ENCODE measurements at places on chromosomes 3 and 15. TPM values are rescaled to one million over a fixed set of nuclear protein-coding genes. Genes with fewer than 3 reads are reported as not detected.

DNA sequence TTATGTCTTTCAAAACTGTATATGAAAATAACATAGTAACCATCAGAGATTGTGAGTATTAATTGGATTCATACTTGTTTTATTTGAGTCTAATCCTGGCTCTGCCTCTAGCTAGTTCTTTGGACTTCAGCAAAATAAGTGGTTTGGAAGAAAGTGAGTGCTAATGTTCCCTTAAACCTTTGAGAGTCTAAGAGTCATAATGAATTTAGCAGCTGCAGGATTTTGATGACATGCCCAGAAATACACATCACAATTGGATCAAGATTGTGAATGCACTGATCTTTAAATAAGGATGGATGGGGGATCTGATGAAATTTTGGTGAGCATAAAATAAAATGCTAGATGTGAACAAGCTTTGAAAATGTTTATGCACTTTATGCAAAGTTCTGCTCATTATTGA is 79.9 kb upstream of the FAM98B start:
- DNase-seq = peak; percentile 98

GRCh38 chr3:170437696-170438407 is 19.2 kb downstream of the CLDN11 start:
- DNase-seq = no peak

DNA sequence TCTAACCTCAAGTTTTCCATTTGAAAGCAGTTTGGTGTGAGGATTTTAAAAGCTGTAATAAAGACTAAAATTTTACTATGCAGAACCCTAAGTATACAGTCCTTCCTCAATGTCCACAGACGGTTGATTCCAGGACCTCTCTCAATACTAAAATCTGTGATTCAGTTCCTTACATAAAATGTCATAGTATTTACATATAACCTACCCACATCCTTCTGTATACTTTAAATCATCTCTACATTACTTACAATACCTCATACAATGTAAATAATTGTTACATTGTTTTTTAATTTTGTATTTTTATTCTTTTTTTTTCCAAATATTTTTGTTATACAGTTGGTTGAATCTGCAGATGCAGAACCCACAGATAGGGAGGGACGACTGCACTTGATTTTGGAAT is 2.8 kb upstream of the TOPAZ1 start:
- no peak for DNase-seq

GRCh38 chr3:13556917-13557316 is 8.0 kb downstream of the FBLN2 start:
- DNase-seq = no peak

DNA sequence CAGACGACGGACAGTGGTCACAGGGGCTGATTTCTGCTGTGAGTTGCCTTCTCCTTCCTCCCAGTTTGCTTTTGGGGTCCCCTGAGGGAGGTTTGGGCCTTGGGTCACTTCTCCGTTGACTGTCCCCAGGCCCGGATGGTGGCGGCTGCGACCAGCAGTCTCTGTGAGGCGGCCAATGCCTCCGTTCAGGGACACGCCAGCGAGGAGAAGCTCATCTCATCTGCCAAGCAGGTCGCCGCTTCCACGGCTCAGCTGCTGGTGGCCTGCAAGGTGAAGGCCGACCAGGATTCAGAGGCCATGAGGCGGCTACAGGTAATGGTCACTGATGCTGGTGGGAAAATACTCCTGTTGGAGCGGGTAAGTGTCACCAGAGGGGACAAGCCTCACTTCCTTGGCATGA is 206.8 kb upstream of the TPM1 start:
- no peak for DNase-seq

DNA sequence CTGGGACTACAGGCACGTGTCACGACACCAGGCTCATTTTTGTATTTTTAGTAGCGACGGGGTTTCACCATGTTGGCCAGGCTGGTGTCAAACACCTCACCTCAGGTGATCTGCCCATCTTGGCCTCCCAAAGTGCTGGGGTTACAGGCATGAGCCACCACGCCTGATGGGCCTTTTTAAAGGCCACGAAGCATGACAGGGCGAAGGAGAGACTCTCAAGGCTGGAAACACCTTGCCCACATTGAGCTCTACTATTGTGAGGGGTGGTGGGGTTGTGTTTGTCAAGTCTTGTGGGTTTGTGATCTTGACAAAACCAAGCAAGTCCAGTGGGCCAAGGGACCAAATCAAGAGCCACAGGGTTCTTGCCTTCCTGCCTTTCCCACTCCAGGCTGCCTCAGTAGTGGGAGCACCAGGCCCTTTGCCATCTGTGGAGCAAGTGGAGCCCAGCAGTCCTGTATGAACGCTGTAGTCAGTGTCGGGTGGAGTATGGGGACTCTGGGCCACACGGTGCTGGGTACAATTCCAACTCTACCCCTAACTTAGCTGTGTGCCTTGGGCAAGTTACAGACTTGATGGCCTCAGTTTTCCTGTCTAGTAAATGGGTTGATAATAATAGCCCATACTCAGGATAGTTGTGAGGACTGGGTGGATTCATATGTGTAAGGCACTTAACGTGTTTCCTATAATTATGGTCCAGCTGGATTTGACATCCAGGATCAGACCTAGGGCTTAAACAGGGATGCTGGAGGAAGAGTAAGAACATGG is 33.3 kb downstream of the EDEM1 start:
- no peak for DNase-seq

PPM1L gene
- 10.5 TPM for polyA plus RNA-seq
